ENCODE measurements at places on chromosomes 2 and 18. TPM values are rescaled to one million over a fixed set of nuclear protein-coding genes. Genes with fewer than 3 reads are reported as not detected.

GRCh38 chr2:31223749-31224148 lies 6.4 kb upstream of the CAPN14 start:
- H3K4me3 ChIP-seq = no peak overlapping the region
- DNase-seq = no peak
- no peak overlapping the region for H3K27ac ChIP-seq
- peaks cover 35% of the 10 kb centered on the region for H3K27me3 ChIP-seq
- no peaks in the 10 kb centered on the region for H3K4me1 ChIP-seq
- H3K36me3 ChIP-seq = no peaks in the 10 kb centered on the region

GRCh38 chr2:1736997-1737480 lies 7.3 kb downstream of the PXDN start:
- DNase-seq = peak; percentile 82
- no peaks in the 10 kb centered on the region for H3K27me3 ChIP-seq
- H3K36me3 ChIP-seq = no peaks in the 10 kb centered on the region
- H3K4me3 ChIP-seq = no peak overlapping the region
- peak overlapping the region; percentile 73 for H3K27ac ChIP-seq

GRCh38 chr18:41618147-41618546 lies 336.9 kb upstream of the PIK3C3 start:
- no peak overlapping the region for H3K27ac ChIP-seq
- no peak for DNase-seq
- H3K36me3 ChIP-seq = no peaks in the 10 kb centered on the region
- no peaks in the 10 kb centered on the region for H3K4me1 ChIP-seq

GRCh38 chr2:72623481-72623880 lies 202.4 kb downstream of the EXOC6B start:
- no peak for DNase-seq
- H3K4me1 ChIP-seq = no peaks in the 10 kb centered on the region
- H3K4me3 ChIP-seq = no peak overlapping the region
- no peaks in the 10 kb centered on the region for H3K27me3 ChIP-seq

DNA sequence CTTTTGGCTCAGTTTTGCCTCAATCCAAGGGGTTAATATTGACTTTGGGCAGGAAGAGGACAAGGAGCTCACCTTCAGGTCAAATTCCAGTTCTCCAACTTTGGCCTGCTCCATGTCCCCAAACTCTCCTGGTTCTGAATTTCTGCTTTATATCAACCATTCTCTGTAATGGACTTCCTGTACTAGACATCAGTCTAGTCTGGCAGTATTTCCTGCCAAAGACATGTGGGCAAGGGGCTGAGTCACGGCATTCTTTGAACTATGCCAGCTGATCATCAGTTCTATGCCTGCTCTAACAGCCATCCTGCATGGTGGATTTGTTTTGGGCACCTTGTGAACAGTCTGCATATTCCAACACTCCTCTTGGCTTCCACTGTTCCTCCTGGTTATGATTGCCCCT lies 199.4 kb downstream of the ZEB2 start:
- H3K4me1 ChIP-seq = peaks cover 8% of the 10 kb centered on the region
- H3K27me3 ChIP-seq = no peaks in the 10 kb centered on the region
- no peak overlapping the region for H3K27ac ChIP-seq
- 0 out of 2 replicates have a peak, but pooled peaks cover 7% of the 10 kb centered on the region for H3K36me3 ChIP-seq
- peak; percentile 79 for DNase-seq

Gene TRIM54
- total RNA-seq = not detected

Gene RHBDD1
- total RNA-seq = 7.8 TPM

DNA sequence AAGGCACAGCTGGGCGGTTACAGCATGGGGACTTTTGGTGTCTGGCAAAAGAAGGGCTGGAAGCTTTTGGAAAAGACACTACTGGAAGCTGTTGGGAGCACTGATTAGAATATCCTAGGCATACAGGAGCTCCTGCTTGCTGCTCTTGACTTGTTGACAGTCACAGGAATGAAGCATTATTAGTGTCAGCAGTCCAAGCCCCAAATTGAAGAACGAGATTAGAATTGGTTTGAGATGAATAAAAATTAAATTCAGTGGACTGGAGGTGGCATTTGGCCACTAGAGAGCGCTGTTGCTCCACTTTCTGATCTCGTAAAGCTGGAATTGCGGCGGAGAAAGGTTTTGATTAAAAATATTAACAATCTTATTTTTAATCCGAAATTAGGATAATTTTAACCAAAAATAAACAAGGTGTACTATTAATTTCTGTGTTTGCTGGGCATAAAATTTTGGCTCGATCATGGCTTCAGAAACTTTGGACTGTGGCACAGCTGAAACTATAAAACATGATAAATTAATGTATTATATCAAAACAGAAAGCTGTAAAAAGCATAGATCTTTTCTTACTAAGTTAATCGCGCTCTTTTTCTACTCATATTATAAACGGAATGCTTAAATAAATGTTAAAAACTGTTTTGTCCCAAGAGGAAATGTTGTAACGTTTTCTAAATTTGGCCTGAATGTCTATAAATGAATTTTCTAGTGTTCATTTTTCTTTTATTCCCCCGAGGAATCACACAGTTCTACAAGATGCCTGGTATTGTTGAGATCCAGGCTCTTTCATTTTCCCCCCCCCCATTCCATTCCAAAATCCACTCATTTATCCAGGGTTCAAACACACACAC lies 2.4 kb upstream of the HOXD8 start:
- peak overlapping the region; percentile 97 for H3K27ac ChIP-seq
- H3K4me1 ChIP-seq = peaks cover 20% of the 10 kb centered on the region
- DNase-seq = peak; percentile 80
